ENCODE measurements at places on chromosomes 16 and 17. TPM values are rescaled to one million over a fixed set of nuclear protein-coding genes. Genes with fewer than 3 reads are reported as not detected.

Gene PTX4
- total RNA-seq = not detected

DNA sequence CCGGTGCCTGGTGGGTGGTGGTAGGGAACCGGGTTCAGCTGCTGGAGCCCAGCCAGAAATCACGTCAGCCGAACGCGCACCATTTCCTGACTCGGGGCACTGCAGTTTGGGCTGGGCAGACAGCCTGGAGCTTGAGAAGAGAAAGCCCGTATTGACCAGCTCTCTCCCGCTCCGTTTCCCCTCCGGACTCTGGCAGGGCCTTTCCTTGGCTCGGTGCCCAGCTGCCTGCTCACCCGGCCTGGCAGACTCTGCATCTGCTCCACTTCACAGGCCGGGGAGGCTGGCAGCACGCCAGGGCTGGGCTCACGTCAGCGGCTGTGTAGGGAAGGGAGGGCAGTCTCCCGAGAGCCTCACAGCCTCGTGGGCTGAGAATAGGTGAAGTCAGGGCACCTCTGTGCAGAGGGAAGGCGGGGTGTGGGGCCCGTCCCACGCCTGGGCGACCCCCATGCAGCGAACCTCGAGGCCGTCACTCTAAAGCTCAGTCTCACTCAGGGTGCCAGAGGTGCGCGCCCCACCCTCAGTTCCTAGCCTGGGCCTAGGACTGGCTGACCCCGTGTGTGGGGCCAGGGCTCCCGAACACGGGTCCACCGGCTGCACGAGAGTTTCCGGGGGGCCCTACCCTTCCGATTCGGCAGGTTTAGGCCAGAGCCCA lies 59.1 kb downstream of the OR1D5 start:
- DNase-seq = peak; percentile 100

Gene KRT39
- not detected for total RNA-seq

GRCh38 chr16:29644338-29644857 lies 18.6 kb upstream of the SPN start:
- no peak for DNase-seq

- DNase-seq = no peak
These were observed 1.6 kb upstream of the TBX21 start for GRCh38 chr17:47731396-47731795.
